ENCODE measurements at places on chromosomes 1 and 21.
A peak's percentile ranks its signal among the peaks of the same experiment; 100 is the strongest.

- no peak for DNase-seq
Observed at GRCh38 chr1:6738987-6739676, 37.5 kb upstream of the DNAJC11 start.

GRCh38 chr1:46173361-46173856, 1.5 kb upstream of the TSPAN1 start:
- DNase-seq: no peak

GRCh38 chr1:147641695-147642592, 28.4 kb downstream of the ACP6 start:
- peak; percentile 32 for DNase-seq

GRCh38 chr21:44898011-44898488, 22.6 kb downstream of the ITGB2 start:
- DNase-seq: no peak

- no peak for DNase-seq
Observed at GRCh38 chr1:182428043-182428442, 21.9 kb upstream of the RGSL1 start.

DNA sequence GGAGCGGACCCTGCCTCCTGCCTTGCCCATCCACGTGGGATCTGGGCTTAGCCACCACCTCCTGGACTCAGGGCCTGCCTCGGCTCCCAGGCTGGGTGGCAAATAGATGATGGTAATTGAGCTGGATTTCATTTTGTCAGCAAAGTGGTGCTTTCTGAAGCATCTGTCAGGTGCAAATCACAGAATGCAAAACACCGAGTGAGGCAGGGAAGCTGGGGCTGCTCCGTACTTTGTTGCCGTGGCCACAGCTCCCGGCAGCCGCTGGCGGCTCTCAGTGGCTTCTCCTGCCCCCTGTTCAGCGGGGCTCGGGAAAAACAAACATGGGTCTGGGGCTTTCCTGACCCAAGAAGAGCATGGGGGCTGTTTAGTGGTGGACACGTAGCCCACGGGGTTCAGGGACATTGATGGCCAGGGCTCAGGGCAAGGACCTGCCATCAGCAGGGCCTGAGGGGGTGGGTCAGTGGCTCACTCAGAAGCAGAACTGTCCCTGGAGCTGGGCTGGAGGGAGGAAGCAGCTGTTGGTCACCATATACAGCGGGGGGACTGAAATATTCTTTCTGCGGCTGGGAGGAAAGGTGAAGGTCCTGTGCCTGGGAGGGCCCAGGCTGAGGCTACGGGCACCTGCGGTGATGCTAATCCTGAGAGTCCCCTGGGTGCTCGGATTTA, 130.0 kb upstream of the VAMP3 start:
- DNase-seq: no peak

DNA sequence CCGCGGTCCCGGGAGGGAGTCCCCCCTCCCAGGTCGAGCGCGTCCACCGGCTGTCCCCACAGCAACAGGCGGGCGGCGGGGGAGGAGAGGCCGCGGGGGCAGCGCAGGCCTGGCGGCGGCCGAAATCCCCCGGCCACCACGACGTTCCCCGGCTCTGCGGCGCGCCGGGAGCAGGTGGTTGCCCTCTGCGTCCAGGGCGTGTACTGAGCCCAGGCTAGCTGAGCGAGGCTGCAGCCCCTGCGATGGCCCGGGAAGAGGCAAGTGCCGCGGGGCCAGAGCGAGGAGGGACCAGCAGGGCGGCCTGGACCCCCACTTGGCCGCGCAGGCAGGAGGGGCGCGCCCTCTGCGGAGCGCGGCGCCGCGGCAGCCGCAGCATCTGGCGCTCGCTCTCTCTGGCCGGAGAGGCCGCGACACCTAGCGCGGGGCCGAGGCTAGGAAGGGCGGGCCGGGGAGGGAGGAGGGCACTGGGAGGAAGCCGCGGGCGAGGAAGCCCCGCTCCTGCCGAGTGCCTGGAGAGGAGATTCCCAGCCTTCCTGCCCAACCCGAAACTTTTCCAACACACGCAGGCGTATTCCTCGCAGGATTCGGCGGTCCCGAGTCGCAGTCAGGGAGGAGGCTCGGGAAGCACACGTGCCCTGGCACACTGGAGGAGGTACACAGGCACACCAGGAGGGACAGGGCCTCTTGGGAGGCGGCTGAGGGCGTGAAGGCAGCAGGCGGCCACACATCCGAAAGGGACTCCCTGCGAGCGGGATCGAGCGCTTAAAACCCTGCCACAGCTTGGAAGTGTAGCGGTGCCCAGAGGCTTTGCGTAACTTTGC, 4.9 kb upstream of the PROX1 start:
- no peak for DNase-seq

GRCh38 chr1:218712677-218713076, 367.5 kb downstream of the TGFB2 start:
- DNase-seq: no peak

DNA sequence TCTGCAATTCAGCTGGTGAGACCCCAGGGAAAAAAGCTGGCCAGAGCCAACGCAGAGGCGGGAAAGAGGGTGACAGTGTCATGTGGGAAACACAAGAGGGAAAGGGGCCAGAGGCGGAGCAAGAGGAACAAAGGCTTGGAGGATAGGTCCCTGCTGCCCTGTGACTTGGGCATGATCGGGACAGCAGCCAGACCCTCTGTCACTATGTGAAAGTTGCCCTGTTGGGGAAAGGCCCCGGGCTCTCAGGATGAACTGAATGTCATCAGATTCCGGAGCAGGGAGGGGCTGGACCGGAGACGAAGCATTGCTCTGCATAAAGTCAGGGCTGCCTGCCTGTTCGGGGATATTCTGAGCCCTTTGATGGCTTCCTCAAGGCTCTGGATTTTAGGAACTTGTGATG, 5.7 kb upstream of the ELF3 start:
- no peak for DNase-seq

- no peak for DNase-seq
Observed at GRCh38 chr1:115910231-115910630, 66.1 kb upstream of the SLC22A15 start.

- no peak for DNase-seq
Observed at GRCh38 chr21:28794371-28794851, 198.3 kb downstream of the LTN1 start.

DNA sequence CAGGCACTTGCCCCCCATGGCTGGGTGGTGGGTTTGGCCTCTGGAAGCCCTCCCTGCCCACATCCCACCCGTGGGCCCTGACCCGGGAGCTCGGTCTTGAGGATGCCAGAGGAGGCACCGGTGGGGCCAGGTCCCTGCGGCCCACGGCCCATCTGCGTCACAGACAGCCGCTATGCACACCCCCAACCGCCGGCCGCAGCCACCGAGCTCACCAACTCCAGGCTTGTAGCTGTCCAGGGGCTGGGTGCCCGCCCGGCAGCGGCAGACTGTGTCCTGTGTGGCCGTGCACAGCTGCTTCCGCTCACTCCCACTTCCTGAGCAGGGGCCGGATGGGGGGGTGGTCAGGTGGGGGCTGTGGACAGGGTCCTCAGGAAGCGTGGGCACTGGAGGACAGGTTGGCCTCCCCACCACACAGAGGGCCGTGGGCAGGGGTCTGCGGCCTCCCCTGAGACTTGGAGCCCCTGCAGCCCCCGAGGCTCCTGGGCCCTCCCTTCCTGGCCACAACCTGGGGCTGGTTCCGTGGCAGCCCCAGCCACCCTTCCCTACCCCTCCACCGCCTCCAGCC, 1.1 kb downstream of the TNFRSF4 start:
- peak; percentile 75 for DNase-seq

DNA sequence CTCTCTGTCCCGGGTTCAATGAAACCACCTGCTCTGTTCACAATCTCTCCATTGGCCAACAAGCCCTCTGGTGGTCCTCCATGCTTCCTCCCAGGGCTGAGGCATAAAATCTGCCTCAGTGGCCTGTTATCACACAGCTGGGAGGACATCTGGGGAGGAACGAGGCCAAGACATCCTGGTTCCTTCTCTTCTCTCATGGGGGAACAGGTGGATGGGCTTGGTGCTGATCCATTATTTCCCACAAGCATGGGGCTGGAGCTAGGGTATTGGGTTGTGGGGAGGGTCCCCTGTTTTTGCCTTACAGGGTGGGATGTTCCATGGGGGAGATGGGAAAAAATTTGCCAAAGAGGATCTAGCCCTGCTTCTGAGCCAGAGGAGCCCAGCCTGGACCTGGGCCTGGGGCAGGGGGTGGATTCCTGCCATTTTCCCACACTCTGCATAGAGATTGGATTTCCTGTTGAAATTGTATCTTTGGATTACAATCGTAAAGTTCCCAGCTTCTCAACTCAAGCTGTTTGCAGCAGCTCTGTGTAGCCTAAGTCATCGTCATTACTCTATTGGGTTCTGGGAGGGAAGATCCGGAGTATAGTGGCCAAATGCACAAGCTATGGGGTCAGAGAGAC, 124.7 kb downstream of the NAV1 start:
- DNase-seq: no peak

DNA sequence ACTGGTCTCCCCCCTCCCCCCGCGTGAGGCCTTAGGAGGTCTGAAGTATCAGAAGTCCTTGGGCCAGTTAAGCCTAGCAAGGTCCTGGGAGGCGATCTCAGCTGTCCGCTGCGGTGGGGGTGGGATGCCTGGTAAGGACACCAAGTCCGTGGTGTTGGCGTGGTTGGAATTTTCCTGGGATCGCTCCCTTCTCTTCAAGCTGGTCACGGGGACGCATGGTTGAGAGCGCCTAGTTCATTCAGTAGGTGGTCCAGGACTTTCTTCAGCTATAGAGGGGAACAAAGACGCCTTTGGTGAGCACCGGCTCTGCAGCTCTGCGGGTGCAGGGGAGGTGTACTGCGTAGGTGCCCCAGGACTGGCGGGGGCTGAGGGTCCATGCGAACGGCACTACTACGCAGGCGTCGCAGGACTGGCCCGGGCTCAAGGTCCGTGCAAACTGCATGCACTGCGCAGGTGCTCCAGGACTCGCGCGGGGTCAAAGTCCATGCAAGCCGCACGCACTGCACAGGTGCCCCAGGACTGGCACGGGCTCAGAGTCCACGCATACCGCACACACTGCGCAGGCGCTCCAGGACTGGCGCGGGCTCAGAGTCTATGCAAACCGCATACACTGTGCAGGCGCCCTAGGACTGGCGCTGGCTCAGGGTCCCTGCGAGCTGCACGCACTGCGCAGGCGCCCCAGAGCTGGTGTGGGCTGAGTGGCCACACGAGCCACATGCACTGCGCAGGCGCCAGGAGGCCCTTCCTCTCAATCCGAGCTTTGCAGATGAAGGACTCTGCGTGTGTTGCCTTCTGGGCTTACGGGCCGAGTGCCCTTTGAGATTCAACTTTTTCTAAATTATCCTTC, 36.6 kb upstream of the HMGN1 start:
- peak; percentile 86 for DNase-seq

DNA sequence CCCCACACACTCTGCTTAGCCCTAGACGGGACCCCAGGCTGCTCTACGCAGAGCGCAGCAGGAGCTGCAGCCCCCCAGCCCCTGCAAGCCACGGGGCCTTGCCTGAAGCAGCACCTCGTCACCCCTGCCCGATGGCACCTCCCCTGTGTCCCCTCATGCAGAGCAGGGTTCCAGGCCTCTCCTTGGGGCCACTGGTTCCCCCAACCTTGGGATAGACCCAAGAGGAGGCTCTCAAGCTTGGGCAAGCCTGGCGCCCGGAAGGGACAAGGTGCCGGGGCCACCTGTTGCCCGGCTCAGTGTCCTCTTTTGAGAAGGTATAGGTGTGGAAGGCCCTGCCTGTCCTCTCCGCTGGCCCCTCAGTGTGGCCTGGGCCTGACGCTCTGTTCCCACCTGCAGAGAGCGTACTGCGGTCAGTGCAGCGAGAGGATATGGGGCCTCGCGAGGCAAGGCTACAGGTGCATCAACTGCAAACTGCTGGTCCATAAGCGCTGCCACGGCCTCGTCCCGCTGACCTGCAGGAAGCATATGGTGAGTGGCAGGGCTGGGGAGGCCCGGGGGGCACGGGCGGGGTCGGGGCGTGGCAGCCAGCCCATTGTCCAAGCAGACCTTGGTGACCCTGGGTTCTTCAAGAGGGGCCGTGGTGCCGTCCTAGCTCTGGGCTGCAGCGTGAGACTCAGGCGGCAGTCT, 50.6 kb downstream of the FAAP20 start:
- DNase-seq: no peak

DNA sequence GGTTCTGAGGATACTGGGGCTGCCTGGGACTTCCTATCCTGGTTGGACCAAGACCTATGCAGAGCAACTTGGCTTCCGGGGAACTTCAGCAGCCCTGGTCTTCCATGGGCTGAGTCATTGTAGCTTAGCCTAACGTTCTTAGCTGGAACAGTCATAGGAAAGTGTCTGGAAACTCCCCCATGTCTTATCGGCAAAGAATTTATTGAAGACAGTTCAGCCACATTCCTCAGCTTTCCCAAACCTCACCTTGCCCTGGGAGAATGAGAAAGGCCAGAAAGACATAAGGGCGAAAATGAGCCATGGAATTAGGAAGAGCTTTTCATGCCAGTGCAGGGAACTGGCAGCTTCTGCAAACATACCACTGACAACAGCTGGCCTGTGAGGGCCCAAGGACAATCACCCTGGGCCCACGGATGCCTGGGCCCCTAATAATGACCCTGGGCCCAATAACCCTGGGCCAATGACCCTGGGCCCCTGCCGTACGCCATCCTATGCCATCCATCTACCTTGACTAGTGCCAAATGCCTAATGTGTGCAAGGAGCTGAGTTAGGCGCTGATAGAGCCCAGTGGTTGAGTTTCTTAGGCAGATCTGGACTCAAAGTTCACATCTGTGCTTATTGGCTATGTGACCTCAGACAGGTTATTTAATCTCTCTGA, 114.4 kb upstream of the GADD45A start:
- DNase-seq: no peak

- DNase-seq: no peak
Observed at GRCh38 chr21:36926989-36927718, 39.3 kb downstream of the HLCS start.

GRCh38 chr1:46362158-46362557, 21.6 kb downstream of the NSUN4 start:
- no peak for DNase-seq

- DNase-seq: peak; percentile 43
Observed at GRCh38 chr1:18597160-18598042, 33.2 kb upstream of the PAX7 start.

- no peak for DNase-seq
Observed at GRCh38 chr21:32641710-32642698, 29.8 kb upstream of the CFAP298 start.

GRCh38 chr1:229137271-229137670, 133.6 kb upstream of the RAB4A start:
- no peak for DNase-seq

DNA sequence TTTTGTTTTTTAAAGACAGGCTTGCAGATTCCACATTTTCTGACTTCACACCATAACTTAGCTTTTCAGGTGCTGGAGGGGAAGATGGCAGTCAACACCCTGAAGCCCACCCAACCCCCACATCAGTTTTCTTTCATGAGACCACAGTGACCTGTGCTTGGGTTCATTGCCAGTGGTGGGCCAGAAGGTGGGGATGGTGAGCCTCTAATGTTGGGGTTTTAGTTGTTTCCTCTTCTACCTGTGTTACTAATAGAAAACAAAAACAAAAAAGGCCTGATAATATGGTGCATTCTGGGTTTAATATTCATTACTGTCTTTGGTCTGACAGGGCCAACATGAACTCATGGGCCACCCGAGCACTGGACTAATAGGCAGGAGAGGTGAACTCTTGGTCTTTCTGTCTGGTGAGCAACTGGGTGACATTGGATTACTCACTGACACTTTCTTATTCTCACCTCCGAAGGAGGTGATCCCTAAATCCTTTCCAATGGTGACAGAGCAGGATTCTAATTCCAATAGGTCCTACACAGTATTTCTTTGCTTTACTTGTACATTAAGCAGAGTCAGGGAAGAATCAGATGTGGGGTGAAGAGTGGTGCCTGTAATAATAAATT, 132.8 kb downstream of the CLIC6 start:
- peak; percentile 31 for DNase-seq
